Urothelium cell line (cell line): ENCODE measurements at places on chromosomes 1 and 21.

DNA sequence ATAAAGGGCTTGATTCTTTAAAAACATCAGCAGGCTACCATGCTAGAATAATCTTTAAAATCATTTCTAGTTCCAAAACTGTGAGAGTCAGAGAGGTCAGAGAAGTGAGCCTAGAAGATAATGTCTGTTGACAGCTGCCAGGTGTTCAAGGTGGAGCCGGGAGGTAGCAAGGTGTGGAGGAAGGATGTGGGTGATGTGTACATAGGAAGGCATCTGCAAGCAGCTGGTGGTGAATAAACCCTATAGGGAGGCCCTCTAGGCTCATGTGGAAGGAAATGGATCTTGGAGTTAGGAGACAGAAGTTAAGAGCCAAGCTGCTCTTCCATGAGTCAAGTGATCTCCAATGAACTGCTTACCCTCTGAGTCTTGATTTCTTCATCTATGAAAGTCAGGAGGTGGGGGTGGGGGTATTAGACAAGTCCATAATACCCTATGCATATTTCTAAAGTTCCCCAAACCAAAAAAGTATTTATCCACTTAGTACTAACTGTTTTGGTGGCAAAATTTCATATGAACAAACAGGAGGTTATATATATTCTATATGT is 266.3 kb downstream of the RHOU start:
- DNase-seq: no peak

- no peak for DNase-seq
Observed at GRCh38 chr1:12155328-12155727, 11.5 kb upstream of the TNFRSF1B start.

GRCh38 chr1:115641762-115642167 is at the start of gene VANGL1:
Gene VANGL1 (plus strand): TSS chr1:115641970. CDS start chr1:115651414, 9,444 bp downstream.
- DNase-seq: peak; percentile 92

DNA sequence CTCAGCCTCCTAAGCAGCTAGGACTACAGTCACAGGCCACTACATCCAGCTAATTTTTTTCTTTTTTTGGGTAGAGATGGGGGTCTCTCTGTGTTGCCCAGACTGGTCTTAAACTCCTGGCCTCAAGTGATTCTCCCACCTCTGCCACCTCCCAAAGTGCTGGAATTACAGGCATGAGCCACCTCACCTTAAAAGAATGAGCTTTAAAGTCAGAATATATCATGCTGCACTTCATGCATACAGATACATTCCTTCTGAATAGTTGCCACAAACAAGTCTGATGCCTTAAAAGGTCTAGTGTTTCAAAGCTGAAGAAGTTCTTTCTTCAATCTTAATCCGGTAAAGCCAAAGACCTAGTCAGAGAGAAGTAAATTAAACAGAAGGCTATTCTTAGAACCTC is 23.8 kb upstream of the CPLANE2 start:
- no peak for DNase-seq

DNA sequence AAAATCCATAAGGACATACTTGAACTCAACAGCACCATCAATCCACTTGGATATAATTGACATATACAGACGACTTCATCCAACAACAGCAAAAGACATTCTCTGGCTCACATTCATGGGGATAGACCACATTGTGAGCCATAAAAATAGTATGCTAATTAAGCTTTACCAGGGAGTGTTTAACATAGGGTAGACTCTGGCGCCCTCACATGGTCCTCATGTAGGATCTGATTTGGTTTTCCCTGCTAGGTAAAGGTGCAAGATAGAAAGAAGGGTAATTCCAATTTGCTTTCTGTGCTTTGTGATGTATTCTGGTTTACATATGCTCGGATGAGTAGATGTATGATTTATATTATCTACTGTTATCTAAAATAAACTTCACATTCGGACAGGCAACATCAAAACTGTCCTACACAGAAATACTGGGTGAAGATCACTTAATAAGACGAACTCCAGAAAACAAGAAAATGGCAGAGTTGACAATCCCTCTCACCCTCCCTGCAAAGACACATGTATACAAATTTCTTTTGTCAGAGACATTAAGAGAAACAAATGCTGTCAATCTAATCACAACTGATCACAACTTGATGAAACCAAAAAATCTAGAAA is 27.7 kb downstream of the CR1L start:
- peak; percentile 24 for DNase-seq

DNA sequence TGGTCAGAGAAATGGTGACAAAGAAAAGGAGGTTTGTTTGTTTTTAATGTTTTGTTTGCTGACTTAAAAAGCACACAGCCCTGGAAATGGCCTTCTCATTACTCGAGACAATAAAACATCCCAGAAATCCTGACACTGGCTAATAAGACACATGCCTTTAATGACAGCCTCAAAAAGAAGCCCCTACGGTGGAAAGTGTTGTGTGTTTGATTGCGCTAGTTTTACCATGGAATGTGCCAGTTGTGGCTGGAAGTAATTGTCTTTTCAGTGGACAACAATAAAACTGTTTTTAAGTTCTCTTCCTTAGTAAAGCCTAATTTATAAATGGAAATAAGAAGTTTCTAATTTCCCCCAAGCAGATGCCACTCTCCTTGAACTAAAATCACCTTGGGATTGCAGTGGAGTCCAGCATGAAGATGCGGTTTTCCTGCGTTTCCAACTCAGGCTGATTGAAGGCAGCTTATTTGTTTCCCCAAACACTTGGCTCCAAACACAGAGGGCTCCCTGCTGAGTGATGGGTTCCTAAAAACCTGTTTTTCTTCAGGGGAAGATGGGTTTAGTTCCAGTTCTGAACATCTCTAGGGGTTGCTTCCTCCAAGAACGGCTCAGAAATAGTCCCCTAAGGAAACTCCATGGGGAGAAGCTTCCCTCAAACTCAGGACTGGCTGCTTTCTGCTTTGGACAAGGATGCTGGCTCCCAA is 54.3 kb downstream of the CD247 start:
- DNase-seq: no peak

DNA sequence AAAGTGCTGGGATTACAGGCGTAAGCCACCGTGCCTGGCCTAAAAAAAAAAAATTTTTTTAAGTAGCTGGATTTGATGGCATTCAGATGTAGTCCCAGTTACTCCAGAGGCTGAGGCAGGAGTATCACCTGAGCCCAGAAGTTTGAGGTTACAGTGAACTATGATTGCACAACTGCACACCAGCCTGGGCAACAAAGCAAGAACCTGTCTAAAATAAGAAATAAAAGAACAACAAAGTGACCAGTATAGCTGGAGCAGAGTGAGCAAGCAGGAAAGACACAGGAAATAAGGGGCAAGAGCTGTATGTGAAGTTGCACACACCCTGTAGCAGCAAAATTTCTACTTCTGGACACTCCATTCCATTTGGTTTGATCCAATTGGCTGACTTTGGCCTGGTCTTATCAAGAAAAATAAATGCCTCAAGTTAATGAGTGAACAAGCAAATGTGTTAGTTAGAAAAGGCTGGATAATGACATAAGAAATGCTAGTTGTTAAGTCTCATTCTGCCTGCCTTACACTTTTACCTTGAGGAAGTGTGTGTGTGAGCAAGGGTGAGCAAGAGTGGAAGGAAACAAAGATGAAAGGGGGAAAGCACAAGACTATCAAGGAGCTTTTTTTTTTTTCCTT is 7.9 kb downstream of the ATP5IF1 start:
- DNase-seq: no peak

- DNase-seq: no peak
Observed at GRCh38 chr1:60502506-60502905, 428.9 kb upstream of the C1orf87 start.

- no peak for DNase-seq
Observed at GRCh38 chr21:33451634-33452071, 28.1 kb downstream of the TMEM50B start.

GRCh38 chr1:198168227-198168626 is 11.4 kb downstream of the NEK7 start:
- DNase-seq: no peak

DNA sequence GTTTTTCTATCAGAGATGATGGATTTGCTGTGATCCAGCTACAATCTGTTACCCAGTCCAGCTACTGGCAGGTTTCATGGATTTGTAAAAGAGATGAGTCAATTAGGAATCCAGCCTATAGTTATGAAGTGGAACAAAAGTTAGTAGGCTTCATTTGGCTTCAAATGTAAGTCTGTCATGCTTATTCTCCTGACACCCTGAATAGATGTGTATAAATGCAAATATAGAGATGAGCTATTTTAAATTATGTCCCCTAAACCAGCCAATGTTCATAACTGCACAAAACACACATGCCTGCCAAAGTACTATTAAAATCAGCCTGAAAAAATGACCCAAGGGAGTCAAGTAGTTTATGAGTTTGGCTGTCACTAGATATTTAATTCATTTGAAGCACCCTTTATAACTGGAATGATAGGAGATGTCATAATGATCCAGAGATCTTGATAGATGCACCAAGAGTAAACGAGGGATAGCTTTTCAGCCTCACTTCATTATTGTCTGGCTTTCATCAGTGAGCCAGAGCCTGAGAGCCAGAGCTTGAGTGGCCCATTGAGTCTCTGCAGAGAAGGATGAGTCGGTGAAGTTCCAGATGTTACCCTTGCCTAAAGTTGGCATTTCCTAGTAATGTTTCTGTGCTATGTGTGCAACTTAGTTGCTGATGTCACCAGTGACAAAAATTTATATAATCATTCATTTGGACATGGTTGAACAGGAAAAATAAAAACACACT is 11.8 kb upstream of the NTMT2 start:
- DNase-seq: no peak
